ENCODE measurements at places on chromosomes 6 and 20. TPM values are rescaled to one million over a fixed set of nuclear protein-coding genes. Genes with fewer than 3 reads are reported as not detected.

Gene OR2J3
- not detected for total RNA-seq

Gene ANKRD66
- total RNA-seq: 0.66 TPM

Gene DDO
- total RNA-seq: 0.49 TPM

Gene MUC21
- total RNA-seq: not detected

Gene NINL
- 10.5 TPM for total RNA-seq

Gene CDH4
- total RNA-seq: 0.66 TPM

All from muscle of leg (tissue), 16 donors.